ENCODE measurements at places on chromosomes 7 and 10. TPM values are rescaled to one million over a fixed set of nuclear protein-coding genes. Genes with fewer than 3 reads are reported as not detected.

DNA sequence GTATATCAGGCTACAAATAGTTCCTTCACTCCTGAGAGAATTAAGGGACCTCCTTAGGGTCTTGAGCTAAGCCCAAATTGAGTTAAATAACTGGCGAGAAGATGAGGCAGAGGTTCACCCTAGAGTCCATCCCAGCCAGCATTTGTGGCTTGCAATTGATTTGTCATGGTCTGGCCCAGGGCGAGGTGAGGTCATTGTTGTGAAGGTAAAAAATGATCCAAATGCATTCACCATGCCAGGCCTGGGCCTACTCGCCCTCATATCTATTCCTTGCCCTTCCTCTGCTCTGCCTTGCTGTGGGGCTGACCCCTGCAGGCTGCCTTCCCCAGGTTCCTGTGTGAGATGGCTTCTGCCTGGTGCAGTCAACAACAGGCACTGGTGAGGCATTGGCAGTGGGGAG lies 207.2 kb downstream of the ZNF365 start:
- DNase-seq = no peak

The PRSS37 gene
- 0.30 TPM for polyA plus RNA-seq

DNA sequence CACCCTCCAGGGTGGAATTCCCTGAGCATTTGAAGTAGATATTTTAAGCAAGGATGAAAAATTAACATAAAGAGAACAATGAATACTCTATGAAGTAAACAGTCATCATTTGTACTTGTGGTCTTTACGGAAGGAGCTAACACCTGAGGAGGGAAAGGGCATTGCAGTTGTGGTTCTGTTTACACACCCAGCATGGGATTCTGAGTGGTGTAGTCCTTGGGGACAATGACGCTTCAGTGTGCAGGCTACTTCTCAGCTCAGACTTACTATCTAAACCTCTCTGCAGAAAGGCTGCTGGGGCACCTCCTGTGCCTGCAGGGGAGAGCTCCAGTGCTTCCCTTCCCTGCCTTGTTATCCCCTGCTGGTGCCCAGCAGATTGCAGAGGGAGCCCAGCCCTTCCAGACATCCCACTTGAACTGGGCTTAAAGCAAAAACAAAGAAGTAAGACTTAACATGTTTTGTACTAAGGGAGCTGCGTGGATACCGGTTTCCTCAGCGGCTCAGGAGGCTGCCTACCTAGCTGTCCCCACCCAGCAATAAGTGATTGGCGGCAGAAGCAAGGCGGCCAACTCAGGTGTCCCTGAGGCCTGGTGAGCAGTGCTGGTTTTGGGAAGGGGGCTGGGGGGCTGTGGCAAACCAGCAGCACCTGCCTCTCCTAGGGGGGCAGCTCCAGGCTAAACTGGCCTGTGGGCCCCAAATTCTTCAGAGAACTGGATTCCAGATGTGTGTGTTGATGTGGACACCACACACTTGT lies 89.1 kb downstream of the CELF2 start:
- no peak for DNase-seq

The RELN gene
- 2.1 TPM for polyA plus RNA-seq
